ENCODE measurements at places on chromosomes 4 and X.

- no peak for DNase-seq
Measured at GRCh38 chrX:115367951-115368350, 78.4 kb downstream of the LUZP4 start.

- peak; percentile 43 for DNase-seq
Measured at GRCh38 chrX:15500497-15500966, at the start of gene BMX. TSS of gene BMX (plus strand) at chrX:15500807. CDS start at chrX:15508354, 7,547 bp downstream.

DNA sequence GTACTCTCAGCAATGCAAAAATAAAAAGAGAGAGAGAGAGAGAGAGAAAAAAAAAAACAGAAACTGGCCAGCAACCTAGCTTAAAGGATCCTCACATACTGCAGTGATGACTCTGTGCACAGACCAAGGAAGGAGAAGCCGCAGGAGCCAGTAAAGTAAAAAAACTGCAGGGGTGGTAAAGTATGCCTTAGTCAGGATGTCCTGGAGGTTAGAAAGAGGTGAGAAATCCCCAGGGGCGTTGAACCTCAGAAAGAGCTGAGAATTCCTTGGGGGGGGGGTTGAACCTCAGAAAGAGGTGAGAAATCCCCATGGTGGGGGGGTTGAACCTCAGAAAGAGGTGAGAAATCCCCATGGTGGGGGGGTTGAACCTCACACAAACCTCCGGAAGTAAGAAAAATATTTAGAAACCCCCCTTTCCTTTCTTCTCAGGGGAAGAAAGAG lies 48.0 kb downstream of the MAGEA9 start:
- DNase-seq: no peak

- DNase-seq: no peak
Measured at GRCh38 chrX:18873189-18873791, 110.6 kb downstream of the PHKA2 start.

- no peak for DNase-seq
Measured at GRCh38 chrX:1281521-1281920, 12.9 kb downstream of the CSF2RA start.

GRCh38 chr4:8580321-8581093 lies at the start of gene GPR78:
TSS of gene GPR78 (plus strand) at chr4:8580392. CDS start at chr4:8580983, 591 bp downstream.
- peak; percentile 82 for DNase-seq

DNA sequence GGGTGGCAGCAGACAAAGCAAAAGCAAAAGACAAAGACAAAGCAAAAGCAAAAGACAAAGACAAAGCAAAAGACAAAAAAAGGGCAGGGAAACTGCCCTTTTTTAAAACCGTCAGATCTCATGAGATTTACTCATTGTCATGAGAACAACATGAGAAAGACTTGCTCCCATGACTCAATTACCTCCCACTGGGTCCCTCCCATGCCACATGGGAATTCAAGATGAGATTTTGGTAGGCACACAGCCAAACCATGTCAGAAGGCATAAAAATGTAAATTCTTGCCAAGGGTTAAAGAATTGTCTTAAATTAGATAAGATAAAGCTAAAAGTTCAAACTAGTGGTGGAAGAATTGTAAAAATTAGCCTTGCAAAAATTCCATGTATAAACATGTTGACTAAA lies 419.7 kb downstream of the TRAM1L1 start:
- no peak for DNase-seq

GRCh38 chr4:8600686-8601085 lies 8.1 kb downstream of the CPZ start:
- peak; percentile 60 for DNase-seq

DNA sequence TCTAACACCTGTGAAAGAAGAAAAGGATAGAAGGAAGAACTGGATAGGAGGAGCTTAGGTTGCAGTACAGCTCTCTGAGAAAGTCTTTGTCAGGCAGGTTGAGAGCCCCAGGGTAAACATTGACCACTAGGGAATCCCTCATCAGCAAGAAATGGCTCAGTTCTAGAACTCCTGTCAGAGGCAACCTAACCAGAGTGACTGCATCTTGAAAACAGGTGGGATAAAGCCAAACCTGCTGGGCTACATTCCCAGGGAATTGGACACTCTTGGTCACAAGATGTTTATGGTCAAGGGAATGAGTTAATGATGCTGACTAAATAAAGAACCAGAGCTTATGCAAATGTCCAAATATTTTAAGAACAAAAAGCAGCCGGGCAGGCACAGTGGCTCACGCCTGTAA lies 108.3 kb upstream of the MED14 start:
- DNase-seq: no peak

- no peak for DNase-seq
Measured at GRCh38 chr4:149889991-149890390, 74.3 kb upstream of the IQCM start.

- no peak for DNase-seq
Measured at GRCh38 chrX:34918856-34919255, 23.7 kb upstream of the FAM47B start.

DNA sequence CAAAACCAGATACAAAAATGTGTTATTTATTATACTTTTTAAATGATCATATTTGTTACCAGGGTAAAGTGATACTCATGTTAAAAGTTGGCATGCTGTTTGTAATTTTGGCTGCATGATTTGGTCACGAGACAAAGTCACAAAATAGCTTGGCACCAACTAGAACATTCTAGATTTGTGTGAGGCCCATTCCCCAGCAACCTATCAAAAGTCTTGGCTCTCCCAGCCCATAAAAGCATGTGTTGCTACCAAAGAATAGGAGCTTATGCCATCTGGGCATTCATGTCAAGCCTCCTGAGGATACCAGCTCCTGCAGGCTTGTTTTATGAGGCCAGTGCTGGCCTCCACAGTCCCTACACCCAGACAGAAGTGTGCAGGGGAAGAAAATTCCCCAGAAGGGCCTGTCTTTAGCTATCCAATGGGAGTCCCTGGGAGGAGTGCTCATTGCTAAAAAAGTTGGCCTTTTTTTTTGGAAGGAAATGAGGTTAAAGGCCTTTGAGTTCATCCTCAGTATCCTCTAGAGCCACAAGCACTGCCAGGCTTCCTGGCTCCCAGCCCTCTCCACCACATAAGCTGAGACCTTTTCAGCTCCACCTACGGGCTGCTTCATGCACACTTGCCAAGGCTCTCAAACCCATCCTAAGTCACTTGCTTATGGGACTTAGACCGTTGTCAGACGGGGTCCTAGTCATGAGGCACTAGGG lies 211.9 kb upstream of the EOLA2 start:
- DNase-seq: no peak

DNA sequence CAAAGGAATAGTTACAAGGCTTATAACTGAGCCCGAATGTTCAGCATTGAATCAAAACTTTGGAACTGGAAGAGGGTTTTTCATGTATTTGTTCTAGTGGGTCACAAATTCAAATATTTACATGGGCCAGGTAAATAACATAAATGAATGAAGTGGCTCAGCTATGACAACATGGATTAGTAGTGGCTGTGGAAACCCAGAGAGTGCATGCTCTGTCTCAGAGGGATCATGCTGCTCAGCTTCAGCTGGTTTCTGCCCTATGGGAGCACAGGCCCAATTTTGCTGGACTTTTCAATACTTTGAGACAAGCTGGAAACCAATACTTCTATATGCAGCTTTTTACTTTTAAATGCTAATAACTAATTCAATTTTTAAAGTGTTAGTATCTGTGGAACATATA lies 394.0 kb upstream of the TEX13C start:
- DNase-seq: no peak

DNA sequence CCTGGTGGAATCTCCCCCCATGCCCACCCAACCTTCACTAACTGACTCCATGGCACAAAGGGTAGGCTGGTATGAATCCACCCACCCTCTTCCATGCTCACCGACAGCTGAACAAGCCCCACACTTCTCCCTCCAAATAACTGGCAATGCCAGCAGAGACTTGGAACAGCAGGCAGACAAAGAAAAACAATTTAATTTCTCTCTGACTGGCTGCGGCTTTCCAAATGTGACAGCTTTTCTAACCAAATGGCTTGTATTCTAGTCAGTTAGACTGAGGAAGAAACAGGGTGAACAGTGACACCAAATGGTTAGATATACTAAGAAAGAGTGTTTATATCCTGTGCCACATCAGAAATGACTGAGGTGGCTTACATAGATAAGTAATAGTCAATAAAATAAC lies 199.3 kb upstream of the ADAMTS3 start:
- no peak for DNase-seq

DNA sequence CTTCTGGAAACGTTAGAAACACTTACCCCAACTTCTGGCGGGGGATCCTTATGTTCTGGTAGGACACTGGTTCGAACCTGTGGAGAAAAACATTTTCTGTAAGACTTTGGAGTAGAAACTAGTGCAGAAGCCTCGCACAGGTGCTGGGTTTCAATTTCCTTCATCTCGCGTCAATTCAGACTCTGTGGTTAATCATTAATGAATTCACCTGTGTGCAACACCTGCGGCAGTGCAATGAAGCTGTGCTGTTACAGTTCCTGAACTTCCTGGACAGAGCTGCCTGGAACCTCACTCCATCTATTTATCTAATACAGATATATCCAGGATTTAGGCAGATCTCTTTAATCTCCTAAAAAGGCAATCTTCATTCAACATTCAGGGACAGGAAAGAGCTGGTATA lies 531.4 kb downstream of the INPP4B start:
- DNase-seq: no peak

DNA sequence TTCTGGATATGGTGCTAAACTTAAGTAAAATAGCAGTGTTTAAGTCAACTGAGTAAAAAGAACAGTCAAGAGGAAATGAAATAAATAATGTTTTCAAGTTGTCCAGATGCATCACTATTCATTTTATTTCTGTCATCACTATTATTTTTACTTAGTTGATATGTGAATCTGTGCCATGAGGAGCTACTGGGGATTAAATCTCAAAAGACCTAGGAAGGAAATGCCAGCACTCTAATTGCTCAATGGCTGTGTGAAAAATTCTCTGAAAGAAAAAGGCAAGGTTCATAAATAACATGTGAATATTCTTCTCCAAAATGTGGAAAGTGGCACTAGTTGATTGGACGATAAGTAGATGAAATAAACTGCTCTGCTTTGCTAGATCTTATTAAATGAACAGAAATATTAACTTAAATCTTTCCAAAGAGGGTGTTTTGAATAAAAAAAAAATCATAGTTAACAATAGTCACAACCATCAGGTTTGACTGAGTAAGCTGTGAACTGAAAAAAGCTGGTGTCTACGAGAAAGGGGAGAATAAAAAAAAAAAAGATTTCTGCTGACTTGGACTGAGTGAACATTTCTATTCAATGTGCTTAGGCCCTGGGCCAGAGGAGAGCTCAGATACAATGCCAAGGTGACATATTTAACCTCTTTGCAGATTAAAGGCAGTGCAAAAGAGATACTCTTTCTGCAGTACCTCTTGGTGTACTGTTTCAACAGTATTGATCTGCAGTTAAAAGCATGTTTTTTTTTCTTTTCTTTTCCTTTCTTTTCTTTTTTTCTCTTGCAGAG lies 1.6 kb downstream of the SPARCL1 start:
- no peak for DNase-seq

DNA sequence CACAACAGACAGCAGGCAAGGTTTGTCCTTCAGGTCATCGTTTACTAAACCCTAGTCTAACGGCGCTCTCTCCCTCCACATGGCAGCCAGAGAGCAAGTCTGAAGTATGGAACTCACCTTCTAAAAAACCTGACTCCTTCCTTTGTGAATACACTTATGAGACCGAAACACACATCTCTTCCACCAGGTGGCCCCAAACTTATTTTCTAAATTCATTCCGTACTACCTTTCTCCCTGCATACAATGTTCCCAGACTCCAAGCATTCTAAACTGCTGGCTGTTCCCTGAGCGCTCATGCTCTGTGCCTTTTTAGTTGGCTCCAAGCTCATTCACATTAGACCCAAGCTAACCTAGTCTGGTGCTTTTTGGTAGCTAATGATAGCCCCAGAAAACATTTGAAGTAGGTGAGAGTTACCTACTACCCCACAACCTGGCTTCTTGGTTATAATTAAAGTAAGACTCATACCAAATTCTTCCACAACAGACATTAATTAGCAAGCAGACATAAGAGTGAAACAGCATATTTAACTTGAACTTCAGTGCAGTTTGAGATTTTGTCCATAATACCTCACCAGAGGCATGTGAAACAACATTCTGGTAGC lies 67.6 kb upstream of the DCLK2 start:
- peak; percentile 48 for DNase-seq

DNA sequence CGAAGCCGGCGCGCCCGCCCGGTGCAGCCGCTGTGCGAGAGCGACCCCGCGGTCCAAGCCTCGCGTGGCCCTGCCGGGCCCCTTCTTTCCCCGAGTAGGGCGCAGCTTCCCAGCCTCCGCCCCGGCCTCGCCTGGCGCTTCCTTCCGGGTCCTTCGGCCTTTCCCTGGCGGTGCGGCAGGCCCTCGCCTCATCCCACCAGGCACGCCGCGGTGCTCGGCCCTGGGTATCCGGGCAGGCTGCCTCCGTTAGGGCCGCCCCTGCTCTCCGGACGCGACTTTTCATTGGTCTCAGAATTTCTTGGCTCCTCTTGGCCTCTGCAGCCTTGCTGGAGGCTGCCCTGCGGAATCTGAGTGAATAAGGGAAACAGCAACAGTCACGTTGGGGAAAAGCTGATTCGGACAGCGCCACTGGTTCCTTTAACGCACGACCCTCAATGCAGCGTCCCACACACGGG lies 429 bp downstream of the UVSSA start:
- DNase-seq: peak; percentile 91

GRCh38 chrX:68989865-68990606 lies 161.2 kb downstream of the EFNB1 start:
- DNase-seq: peak; percentile 78

GRCh38 chr4:153212736-153213135 lies 8.5 kb downstream of the TRIM2 start:
- no peak for DNase-seq

GRCh38 chr4:176645246-176645960 lies 147.3 kb downstream of the VEGFC start:
- no peak for DNase-seq

GRCh38 chr4:147778942-147779341 lies 47.1 kb downstream of the ARHGAP10 start:
- DNase-seq: no peak

- no peak for DNase-seq
Measured at GRCh38 chr4:42646999-42647541, 9.8 kb downstream of the ATP8A1 start.

- no peak for DNase-seq
Measured at GRCh38 chrX:126551306-126551705, 1.3 kb downstream of the DCAF12L1 start.

DNA sequence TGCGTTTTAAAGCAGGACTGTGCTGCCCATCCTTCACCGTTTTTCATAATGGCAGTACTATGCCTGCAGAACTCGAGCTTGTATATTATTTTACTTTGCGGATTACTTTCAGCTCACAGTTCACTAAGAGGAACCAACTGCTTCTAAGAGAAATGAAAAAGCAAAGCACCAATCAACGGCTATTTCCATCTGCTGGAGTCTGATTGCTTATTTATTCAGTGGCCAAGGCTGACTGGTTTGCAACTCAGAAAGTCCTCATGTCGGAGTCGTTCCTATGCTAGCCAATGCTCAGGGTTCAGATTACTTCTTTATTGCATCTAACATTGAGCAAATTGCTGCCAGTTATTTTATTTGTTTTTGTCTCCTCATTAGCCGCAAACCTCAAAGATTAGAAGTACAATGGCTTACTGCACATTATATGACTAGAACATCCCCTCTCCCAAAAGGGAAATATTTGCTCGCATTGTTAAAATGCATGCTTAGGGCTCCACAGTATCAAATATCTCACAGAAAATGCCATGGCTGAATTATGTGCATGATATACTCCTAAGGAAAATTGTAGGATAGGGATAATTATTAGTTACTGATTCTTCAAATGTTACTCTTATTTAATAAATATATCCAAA lies 1628.2 kb upstream of the ADGRL3 start:
- DNase-seq: no peak

Data from right hindlimb (tissue), 1 donor.